Epithelial cell of esophagus (primary cell): ENCODE measurements at places on chromosomes 3 and 15.

DNA sequence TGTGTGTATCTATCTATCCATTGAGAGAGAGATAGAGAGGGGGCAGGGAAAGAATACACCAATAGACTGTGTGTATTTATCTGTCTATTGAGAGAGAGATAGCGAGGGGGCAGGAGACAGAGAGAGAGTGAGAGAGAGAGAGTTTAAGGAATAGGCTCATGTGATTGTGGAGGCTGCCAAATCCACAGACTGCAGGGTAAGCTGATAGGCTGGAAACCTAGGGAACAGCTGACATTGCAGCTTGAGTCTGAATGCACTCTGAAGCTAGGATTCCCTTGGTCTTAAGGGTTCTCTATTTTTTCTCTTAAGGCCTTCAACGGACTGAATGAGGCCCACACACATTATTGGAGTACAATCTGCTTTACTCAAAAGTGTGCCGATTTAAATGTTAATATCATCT lies 255.8 kb downstream of the EPHA3 start:
- no peak for DNase-seq

GRCh38 chr15:85707519-85708338 lies 87.0 kb downstream of the KLHL25 start:
- no peak for DNase-seq

DNA sequence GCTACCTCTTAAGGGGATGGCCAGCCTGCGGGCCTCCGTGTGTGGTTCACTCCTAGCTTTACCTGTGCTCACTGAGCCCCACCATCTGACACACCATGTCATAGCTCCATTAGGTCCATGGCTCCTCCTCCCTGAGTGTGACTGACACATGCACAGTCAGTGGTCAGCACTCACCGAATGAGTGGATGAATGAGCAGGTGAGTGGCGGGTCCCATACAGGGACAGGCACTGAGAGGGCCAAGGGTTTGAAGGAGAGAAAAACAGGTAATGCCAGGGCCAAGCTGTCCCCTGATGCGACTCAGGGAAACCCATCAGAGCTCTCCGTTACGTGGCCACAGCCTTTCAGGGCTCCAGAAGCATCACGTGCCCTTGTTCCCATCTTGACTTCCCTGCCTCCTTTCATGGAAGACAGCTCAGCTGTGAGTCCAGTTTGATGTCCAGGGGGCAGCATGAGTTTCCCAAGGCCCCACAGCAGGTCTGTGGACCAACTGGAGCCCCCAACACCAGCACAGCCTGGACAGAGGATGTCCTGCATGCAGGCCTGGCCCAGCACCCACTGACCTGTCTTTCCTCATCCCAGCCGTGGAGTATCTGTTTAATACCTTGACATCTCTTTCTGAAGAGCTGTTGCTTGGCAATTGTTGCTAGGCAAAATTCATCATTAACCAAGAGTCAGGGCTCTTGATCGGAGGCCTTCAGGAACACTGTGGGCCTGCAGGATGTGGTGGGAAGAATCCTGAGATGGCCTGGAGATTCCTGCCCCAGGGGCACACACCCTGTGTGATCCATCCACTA lies 84.4 kb downstream of the PLXNA1 start:
- no peak for DNase-seq

GRCh38 chr3:117600666-117601065 lies 891.1 kb downstream of the TUSC7 start:
- DNase-seq = peak; percentile 20

- no peak for DNase-seq
Measured at GRCh38 chr15:73313861-73314260, 54.9 kb downstream of the HCN4 start.

GRCh38 chr3:98780343-98780742 lies 17.2 kb downstream of the ST3GAL6 start:
- no peak for DNase-seq

GRCh38 chr3:56939834-56940233 lies 120.6 kb upstream of the SPATA12 start:
- DNase-seq = no peak

DNA sequence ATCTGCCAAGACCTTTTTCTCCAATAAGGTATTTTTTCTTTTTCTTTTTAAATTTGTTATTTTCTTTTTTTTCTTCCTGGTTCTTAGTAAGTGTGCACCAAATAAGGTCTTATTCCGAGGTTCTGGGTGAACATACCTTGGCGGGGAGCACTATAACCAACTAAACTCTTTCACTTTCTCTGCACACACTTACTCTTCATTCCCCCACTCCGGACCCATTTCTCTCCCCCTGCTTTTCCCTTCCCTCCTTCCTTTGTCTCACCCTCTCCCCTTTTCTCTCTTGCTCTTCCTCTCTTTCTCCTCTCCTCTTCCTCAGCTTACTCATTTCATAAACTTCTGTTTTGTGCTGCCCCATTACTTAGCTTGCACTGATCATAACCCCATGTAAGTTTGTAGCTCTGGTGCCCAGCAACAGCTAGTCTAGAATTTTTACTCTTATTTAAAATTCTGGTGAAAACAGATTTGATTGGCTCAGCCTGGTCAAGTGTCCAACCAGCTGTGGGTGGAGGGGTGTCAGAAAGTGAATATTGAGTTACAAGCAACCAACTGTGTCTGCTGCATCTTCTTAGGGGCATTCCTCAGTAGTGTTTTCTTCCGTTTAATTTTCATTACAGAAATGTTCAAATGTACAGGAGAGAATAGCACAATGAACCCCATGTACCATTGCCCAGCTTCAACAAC lies 297.5 kb downstream of the SHQ1 start:
- no peak for DNase-seq

DNA sequence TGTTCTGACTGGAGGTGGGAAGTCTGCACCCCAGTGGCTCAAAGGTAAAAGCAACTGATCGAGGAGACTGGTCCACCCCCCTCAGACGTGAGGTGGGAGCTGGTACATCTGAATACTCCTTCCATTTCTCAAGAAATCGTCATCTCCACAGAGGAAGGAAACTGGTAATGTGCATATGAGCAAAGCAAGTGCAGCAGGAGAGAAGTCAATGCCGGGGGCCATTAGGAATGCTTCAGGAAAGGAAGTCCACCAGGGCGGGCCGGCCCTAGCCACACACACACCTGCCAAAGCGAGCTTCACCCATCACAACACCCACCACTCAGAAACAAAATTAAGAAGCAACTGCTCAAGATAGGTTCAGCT lies 8.5 kb downstream of the TBC1D2B start:
- no peak for DNase-seq

GRCh38 chr3:185402561-185402960 lies 39.6 kb downstream of the MAP3K13 start:
- DNase-seq = no peak

DNA sequence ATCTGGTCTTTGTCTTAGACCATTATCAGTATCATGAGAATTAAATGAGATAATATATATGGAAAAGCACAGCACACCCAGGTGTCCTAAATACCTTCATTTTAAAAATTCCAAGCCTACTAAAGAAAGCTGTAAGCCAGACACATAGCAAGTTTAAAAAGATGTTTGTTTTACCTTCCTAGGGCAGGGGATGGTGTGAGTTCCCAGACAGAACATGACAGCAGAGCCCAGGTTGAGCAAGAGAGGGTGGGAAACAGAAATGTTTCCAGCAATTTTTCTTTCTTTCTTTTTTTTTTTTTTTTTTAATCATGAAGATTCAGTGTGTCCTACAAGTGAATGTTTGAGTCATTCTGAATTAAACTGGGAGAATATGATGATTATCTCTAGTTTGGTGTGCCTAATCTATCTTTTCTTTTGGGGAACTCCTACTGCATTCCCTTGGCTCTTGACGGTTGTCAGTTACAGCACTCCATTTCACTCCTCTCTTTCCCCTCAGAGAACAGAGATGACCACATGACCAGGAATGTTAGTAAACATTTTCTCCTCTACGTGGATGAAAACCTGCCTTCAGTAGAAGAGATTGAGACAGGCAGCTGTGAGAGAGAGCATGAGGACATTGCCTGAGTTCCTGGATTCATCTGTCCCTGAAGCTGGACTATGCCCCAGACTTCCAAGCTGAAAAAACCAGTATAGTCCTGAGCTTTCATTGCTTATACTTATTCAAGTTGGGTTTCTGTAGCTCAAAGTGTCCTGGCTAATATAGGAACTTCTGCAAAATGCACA lies 54.5 kb upstream of the ARL14 start:
- DNase-seq = peak; percentile 16

DNA sequence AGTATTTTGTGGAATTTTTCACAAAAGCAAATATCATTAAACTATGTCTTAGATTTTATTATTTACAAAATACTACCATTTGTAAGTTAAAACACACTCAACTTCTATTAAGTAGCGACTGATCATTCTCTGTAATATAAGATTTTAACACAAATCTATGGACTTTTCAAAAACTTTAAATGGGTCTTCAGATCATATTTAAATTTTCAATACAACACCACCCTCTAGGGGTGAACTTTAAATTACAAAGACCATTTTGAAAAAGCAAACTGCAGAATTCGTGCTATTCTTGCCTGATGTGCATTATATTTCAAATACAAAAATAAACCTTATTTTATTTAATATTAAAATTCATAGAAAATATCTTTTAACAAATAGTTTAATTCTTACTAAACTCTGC lies 8.2 kb upstream of the VGLL4 start:
- DNase-seq = peak; percentile 31

DNA sequence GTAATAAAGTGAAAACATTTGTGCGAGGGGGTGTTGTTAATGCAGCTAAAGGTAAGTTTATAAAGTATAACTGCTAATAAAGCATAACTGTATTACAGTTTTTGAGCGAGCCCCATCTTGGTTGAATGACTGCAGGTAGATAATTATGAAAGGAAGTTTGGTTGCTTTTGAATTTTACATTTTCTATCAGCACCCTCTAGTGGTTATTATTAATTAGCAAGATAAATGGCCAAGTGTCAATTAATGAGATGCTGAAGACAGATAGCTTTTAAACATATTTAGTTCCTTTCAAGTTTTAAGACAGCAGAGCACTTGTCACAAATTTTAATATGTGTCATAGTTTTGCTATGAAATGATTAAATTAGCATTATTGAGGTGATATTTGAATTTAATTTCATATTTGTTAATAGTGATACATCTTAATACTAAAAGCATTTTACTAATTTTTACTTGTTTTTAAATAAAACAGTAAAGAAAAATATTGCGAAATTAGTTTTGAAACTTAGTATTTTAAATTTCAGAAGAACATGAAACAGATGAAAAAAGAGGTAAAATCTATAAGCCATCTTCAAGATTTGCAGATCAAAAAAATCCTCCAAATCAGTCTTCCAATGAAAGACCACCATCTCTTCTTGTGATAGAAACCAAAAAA lies 15.1 kb downstream of the U2SURP start:
- DNase-seq = peak; percentile 40

DNA sequence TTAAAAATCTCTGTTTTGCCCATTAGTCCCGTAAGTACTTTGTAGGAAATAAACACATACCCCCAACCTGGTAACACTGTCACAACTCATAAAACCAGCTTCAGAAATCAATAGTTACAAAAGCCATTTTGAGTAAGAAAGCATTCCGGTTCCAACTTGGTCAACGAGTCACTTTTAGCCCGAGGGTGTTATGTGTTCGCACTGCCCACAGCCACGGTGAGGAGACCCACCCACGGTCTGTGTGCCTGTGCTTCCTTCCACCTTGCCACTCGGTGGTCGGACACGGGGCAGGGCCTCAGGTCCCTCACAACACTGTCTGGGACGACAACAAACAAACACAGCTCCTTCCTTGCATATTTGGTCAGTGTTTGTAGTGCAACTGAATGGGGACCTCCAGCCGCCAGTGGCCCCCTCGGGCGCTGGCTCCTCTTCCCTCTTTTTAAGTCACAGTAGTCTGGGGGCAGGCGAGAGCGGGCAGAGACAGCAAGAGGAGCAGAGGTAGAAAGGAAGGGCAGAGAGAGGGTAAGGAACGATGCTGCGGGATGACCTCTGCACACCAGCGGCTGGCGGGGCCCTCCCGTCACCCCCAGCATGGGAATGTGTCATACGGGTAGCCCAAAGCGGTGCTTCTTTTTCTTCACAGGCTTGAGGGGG lies 5.2 kb upstream of the MUSTN1 start:
- no peak for DNase-seq
